Activated CD8-positive, alpha-beta memory T cell treated with anti-CD3 and anti-CD28 coated beads for 1 hour (primary cell): ENCODE measurements at places on chromosomes 3 and 15.

DNA sequence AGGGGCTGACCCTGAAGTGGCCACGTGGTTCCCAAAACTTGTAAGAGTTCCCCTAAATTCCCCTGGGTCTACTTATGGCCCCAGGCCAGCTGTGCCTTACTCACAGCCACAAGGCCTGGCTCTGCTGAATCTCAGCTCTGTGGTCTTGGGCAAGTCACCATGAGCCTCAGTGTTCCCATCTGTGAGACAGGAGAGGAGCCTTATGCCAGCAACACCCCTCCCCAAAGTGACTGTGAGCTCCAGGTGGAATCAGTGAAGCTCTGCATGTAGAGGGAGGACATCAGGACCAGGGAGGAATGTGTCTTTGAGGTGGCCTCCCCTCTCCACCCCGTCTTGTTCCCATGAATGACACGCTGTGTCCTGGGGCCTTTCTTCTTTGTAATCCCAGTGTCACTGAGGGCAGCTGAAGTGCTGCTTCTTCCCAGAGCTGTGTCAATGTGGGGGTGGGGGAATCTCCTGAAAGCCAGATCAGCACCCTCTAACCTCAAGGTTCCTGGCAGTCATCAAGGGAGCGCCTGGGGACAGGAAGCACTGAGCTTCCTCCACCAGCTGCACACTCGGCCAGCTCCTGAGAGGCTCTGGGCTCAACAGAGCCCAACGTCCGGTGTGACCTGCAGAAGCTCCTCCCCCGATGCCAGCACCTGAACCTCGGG is 258.9 kb downstream of the UACA start:
- no peak for DNase-seq

- no peak for DNase-seq
Observed at GRCh38 chr3:85003479-85003878, 44.7 kb downstream of the CADM2 start.

- DNase-seq = no peak
Observed at GRCh38 chr3:23152989-23153388, 50.1 kb upstream of the UBE2E2 start.

GRCh38 chr3:23264413-23264812 is 61.3 kb downstream of the UBE2E2 start:
- no peak for DNase-seq

- DNase-seq = no peak
Observed at GRCh38 chr3:122060040-122060698, 5.0 kb downstream of the CD86 start.

GRCh38 chr15:38242055-38242454 is 10.6 kb upstream of the SPRED1 start:
- no peak for DNase-seq

DNA sequence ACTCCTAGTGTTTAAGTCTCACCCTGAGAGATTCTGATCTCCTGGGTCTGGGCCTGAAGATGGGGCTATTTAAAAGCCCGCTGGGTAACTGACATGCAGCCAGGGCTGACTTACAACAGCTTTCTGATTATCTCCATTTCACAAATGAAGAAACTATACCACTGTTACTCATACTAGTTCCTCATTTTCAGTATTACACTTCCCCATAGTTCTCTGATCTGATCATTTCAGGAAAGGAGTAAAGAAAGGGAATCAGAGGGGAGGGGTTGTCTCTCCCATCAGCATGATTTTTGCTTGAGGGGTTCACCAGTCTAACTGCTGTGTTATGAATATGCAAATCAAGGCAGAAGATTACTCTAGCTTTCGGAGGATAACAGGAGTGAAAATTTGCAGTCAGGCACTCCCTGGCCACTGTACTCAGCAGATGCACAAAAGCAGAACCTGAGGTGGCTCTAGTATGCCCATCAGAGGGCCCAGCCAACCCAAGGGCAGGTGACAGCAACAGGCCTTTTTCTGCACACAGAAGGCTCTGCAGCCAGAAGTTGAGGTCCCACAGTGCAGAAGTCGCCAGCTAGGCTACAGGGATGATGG is 59.4 kb downstream of the DAPK2 start:
- DNase-seq = no peak

GRCh38 chr3:187954873-187955586 is 198.9 kb upstream of the LPP start:
- no peak for DNase-seq

DNA sequence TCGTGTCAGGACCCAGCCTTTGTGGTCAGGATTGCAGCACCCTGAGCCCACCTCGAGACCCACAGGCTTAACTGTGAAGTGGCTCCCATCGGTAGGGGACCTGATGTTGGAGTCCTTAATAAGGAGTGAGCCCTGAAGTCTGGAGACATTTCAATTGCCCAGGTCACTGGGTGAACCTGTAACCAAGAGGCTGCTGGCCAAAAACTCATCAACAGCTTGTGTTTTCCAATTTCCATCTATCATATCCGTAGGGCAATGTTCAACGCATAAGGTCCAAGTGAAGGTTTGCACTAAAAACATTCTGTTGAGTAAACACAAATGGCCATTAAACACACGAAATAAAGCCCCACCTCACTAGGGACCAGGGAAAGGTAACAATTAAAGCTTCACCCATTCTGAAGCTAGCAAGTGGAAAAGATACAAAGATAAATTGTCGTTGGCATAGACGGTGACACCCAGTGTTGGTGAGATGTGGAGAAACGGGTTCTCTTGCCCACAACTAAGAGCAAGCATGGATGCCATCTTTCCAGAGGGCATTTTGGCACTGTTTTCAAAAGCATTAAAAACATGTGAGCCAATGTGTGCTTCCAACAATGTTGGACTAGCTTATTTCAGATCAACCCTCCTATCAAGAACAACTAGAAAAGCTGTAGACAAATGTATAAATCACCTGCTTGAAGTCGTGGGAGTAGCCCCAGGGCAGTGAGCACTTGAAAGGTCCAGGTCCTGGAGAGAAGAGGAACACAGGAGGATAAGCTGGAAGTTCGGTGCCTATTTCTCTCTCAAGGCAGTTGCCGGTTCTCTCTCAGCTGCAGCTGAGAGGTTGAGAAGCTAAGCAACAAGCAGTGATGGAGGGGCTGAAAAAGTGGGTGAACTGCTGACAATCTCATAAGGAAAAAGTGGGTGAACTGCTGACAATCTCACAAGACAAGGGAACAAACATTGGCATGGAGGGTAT is 56.3 kb upstream of the PCSK6 start:
- DNase-seq = no peak

GRCh38 chr3:181727341-181728032 is 15.8 kb downstream of the SOX2 start:
- no peak for DNase-seq

DNA sequence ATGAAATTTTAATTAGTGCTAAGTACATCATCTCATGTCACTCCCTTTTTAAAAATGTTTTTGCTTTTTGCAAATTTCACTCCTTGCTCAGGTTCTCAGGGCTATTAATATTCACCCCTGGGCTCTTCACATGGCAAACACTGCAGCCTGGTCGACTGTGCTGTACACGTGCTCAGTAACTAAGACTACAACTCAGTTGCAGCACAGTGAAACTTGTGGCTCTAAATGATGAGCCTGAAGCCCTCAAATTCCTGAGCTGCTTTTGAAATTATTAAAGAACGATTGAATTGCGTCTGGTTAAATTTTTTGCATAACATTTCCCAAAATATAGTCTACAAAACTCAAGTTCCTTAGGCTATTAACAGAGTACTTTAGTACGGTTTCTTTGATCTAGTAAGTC is 159.3 kb upstream of the C2CD4B start:
- no peak for DNase-seq

GRCh38 chr15:28094732-28095521 is 4.2 kb downstream of the OCA2 start:
- DNase-seq = no peak

DNA sequence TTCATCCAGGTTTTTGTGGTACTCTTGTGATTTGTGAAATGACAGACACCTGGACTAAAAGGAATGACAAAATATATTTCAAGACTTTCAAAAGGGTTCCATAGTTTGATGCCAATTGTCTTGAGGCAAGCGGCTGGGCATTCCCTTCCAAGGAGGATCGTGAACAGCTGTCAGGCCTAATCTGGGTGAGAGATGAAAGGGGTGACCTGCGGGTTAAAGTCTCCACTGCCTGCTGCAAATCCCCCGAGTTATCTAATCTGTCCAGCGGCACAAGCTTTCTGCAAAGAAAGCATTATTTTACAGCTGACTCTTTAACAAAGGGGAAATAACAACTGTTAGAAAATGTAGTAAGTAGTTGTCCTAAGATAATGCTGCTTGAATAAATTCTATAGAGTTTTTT is 128.7 kb upstream of the MB21D2 start:
- no peak for DNase-seq

GRCh38 chr15:71250936-71251583 is 135.8 kb downstream of the THSD4 start:
- no peak for DNase-seq

DNA sequence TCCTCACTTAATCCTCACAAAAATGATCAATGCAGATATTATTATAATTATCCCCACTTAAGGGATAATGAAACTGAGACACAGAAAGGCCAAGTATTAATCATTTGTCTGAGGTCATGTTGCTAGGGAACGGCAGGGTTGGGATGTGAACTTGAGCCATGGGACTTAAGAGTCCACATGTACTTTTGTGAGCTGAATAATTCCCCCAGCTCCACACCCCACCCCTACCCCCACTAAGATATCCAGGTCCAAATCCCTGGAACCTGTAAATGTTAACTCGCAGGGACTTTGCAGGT is 290.5 kb upstream of the GADL1 start:
- no peak for DNase-seq

GRCh38 chr15:25378501-25378901 is 60.3 kb downstream of the UBE3A start:
- DNase-seq = no peak

GRCh38 chr3:117184574-117184973 is 475.0 kb downstream of the TUSC7 start:
- no peak for DNase-seq

DNA sequence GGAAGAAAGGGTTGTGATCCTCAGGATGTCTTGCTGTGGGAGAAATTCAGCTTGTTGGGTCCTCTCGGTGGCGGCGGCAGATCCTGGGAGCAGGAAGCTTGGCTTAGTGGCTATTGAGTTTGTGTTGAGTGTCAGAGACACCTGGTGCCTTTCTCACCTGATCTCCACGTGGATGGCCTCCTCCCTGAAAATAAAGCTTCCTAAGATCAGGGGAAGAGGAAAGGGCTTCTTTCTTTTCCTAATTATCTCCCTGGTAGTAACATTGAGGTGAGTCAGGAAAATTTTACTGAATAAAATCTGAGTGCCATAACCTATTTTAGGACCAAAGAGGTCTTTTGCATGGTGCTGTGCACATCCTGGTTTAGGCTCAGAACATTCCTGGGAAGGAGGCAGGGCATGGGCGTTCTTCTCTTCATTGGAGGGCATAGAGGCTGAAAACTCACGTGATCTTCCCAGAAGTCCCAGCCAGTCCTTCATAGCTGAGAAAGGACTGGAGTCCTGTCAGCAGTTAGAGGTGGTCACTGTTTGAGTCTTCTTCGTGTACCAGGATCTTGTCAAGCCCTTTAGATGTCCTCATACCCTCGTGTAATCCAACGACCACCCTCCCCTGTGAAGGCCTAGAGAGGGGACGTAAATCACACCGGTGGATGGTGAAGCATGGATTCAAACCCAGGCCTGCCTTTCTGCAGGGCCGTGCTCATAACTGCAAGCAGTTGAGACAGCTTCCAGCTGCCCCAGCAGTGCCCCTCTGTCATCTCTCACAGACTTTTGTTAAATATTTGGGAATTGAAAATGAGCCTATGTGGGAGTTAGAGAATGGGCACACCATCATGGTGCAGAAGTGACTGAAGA is 1.1 kb downstream of the CMTM8 start:
- DNase-seq = no peak

GRCh38 chr15:88204584-88204983 is 52.0 kb downstream of the NTRK3 start:
- DNase-seq = no peak

GRCh38 chr3:147313513-147313912 is 92.8 kb downstream of the ZIC4 start:
- DNase-seq = no peak

- no peak for DNase-seq
Observed at GRCh38 chr3:171311784-171312183, 148.4 kb downstream of the TNIK start.

DNA sequence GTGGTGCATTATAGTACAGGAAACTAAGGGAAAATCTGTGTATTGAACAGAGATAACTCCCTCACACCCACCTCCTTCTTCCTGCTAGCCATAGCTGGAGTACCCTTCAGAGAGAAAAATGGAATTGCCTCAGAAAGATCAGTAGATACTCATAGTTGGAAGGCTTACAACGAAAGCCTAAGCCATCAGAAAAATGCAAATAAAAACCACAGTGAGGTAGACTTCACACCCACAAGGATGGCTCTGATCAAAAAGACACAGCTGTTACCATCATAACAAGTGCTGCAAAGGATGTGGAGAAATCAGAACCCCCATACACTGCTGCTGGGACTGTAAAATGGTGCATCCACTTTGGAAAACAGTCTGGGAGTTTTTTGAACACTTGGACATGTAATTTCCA is 7.4 kb upstream of the DLG1 start:
- no peak for DNase-seq

DNA sequence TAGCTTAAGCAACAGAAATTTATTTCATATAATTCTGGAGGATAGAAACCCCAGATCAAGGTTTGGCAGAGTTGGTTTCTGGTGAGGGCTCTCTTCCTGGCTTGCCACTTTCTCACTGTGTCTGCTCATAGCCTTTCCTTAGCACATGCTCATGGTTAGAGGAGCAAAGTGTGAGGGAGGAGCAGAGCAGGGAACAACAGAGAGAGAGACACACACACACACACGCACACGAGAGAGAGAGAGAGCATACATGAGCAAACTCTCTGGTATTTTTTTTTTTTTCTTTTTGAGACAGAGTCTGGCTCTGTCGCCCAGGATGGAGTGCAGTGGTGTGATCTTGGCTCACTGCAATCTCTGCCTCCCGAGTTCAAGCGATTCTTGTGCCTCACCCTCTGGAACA is 36.8 kb upstream of the ZDHHC23 start:
- no peak for DNase-seq

- DNase-seq = no peak
Observed at GRCh38 chr15:49082960-49083359, 36.7 kb upstream of the SECISBP2L start.

GRCh38 chr3:75260-75659 is 121.3 kb upstream of the CHL1 start:
- DNase-seq = no peak

- no peak for DNase-seq
Observed at GRCh38 chr3:45302470-45302869, 76.4 kb upstream of the TMEM158 start.

DNA sequence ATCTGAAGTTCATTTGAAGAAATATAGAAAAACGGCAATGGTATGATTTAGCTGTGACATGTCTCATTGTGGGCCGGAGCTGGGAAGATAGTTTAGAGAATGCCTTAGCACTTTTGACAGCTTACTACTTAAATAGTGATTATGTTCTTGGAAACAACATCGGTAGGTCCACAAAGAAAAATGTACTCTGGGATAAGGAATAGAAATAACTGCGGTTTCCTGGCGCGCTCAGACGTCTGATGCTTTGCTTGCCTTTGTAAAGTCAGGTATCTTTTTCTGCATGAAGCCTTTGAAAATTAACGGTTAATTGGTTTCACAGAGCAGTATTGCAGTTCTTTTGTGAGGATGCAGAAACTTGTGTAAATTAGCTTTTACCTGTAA is 1.4 kb downstream of the USP3 start:
- DNase-seq = no peak
